ENCODE measurements at places on chromosomes 3 and 15.
A peak's percentile ranks its signal among the peaks of the same experiment; 100 is the strongest.

GRCh38 chr15:89492111-89492641, 4.2 kb downstream of the RHCG start:
- no peak for DNase-seq

GRCh38 chr15:90001062-90001682, at the start of gene ZNF710:
ZNF710 (plus strand) TSS chr15:90001324; CDS start chr15:90067138, 65,814 bp downstream.
- no peak for DNase-seq

DNA sequence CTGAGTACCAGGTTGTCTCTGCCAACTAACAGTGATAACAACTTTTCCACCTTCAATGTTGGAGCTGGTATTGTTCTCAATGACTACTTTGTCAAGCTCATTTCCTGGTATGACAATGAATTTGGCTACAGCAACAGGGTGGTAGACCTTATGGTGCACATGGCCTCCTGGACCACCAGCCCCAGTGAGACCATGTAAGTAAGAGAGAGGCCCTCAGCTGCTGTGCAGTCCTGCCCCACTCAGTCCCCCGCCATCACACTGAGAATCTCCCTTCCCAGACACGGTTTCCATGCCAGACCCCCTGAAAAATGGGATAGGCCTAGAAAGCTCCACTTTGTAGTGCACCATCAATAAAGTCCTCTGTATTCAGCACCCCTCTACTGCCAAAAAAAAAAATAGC, 56.1 kb downstream of the PIK3CB start:
- DNase-seq = no peak

GRCh38 chr3:105527535-105527934, 160.8 kb downstream of the ALCAM start:
- DNase-seq = no peak

GRCh38 chr3:107235193-107235927, 141.9 kb upstream of the CCDC54 start:
- DNase-seq = no peak

- DNase-seq = no peak
These were observed 477.1 kb downstream of the IGSF11 start for GRCh38 chr3:118557513-118557912.

DNA sequence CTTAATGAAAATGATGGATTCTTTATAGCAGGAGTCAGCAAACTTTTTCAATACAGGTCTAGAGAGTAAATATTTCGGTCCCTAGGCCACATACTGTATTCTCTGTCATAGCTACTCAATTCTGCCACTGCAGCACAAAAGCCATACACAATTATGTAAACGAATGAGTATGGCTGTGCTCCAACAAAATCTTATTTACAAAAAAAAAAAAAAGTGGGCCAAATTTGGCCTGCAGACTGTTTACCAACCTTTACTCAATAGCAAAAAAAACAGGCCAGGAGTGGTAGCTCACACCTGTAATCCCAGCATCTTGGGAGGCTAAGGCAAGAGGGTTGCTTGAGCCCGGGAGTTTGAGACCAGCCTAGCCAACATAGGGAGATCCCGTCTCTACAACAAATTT, 41.1 kb downstream of the TTBK2 start:
- DNase-seq = no peak

DNA sequence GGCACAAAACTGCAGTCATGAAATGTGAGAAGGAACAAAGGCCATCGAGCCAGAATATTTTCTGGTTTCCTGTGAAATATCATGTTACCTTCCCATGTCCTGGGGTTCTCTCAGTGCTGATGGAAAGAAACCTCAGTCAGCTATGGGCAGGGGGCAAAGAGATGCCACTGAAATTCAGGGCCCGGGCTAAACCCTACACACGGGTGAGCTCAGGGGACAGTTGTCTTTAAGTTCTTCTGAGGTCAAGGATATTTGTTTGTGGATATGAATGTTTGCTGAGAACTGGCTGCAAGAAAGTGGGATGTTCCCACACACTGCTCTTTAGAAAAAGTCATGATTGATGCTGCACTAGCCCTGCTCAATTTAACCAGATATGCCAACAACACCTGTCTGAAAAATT, 187.2 kb downstream of the MEX3B start:
- DNase-seq = no peak

DNA sequence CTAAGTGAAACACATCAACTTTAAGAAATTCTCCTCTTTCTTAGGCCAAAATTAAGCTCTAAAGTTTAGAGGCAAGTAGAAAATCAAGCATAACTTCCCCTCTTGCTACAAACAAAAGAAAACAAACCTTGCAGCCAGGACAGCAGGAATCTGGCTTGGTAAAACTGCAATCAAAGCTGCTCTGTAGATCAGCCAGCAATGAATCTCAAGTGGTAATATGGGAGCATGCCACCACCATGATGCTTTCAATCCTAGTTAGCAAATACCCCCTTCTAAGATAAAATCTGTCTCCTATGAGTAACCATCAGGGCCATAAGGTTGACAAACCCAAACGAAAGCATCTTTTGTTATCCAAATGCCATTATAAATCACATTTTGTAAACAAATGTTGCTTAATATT, 208.3 kb upstream of the PLSCR5 start:
- no peak for DNase-seq

DNA sequence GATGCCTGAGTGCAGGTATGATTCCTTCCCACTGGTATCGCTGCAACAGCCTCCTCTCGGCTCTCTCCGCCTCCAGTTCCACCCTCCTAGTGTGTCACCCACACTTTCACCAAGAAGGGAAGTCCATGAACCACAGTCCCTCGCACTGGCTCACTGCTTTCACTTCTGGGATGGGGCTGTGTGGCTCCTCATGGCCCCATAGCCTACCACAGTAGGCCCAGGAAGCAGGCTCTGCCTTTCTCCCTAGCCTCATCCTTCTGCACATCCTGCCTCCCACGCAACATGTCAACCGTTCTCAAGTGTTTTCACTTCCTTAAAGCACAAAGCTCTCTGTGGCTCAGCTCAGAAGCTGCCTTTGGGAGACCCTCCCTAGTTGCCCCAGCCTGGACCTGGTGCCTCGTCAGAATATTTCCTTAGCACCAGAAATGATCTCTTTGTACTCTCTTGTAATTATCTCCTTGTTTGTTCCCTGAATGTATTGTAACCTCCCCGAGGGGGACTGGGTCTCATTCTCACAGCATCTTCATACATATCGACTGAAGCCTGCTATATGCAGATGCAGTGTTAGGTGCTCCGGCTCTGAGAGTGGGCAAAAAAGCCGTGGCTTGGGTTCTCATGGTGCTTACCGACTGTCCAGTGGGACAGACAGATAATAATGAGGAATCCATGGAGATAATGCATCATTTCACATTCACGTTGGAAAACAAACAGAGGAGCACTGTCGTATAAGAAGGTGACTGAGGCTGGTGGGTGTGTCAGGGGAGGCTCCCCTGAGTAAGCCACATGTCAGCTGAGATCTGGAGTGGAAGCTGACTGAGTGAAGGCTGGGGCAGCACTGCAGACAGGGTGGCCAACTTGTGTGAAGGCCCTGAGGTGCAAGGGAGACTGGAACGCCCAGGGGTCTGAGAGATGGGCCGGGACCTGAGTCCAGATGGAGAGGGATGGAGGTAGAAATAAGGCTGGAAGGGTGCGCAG, 107.1 kb downstream of the DGKG start:
- DNase-seq = no peak

GRCh38 chr15:33678176-33678575, 290.1 kb upstream of the CHRM5 start:
- no peak for DNase-seq

DNA sequence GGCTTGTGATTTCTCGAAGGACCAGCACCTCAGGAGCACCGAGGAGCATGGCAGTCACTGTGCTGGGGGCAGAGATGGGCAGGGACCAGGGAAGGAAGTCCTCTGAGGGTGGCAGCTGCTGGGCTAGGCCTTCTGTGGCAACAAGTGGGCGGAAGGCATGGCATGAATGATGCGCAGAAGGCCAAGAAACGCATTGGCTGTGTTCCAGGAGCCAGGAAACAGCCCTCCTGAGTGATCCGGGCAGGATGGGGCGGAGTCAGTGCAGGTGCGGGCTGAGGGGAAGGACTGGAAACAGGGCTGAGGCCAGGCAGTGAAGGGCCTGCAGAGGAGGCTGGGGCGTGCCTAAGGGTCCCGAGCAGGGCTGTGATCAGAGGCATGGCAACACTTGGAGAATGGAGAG, 23.6 kb downstream of the MRPS11 start:
- DNase-seq = no peak

DNA sequence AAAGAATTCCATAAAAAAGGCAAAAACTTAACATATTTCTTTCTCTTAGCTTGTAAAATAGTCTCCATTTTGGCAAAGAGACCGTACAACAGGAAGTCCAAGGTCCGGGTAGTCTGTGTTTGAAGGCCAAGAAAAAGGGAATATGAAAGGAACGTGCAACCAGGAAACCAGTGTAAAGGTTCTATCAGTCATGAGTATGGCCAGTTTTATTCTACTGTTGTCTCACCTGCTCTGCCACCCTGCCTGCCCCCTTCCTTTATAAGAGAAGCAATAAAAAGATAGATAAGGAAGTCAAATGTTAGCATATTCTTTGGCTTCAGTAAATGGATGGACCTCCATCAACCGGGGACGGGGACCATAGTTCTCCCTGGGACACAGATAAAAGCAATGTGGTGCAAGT, 370.6 kb upstream of the ROBO2 start:
- no peak for DNase-seq

- no peak for DNase-seq
These were observed 45.5 kb upstream of the SLC41A3 start for GRCh38 chr3:126129398-126129891.

DNA sequence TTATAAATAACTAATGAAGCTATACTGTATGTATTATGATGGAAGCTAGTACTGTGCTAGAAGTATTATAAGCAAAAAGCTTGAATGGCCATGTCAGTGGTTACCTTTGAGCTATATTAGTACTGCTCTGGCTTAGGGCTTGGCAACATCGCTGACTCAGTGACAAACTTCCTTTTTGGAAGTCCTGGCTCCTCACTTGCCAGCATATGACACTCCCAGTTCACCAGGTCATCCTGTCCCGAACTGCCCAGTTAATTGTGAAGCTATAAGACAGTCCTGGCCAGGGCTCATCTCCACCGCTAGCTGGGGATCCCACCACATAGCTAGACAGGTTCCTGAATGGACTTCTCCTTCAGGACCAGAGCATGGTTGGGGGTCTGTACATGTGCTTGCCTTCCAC, 31.9 kb downstream of the RAB8B start:
- no peak for DNase-seq

GRCh38 chr3:12178091-12178820, 19.5 kb upstream of the TIMP4 start:
- no peak for DNase-seq

DNA sequence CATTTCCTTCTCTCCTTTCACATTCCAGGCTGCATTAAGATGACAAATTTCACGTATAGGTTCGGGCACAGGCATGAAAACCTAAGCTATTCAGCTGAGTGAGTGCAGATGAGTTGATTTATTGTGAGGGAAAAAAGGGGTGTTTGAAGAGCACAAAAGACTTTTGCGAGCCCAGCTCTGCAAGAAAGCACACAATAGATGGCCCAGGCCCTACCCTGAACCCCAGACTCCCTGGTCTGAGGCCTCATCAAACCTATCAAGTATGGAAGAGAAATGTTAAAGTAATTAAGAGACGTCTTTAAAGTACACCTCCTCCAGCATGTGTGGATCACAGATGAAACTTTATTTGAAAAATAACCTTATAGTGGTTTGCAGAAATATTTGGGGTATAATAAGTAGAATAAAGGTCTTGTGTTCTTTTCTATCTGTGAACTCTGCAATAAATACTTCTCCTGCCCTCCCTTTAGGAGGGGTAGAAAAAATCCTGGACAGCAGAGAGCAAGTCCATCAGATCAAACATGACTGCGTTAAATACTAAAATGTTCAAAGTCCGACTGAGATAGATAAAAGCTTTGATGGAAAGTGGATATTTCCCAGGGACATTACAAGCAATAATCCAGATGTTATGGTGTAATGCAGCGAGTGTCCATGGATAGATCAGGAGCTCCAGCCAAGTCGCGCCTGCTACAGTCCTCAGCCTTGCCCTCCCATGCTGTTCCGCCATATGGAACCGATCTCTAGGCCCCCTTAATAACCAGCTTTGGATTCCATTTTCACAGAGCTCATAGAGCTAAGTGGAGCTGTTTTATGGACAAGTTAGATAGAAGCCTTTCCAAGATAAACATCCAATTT, 121.5 kb downstream of the MCTP2 start:
- no peak for DNase-seq

GRCh38 chr15:29936353-29937049, 114.2 kb upstream of the TJP1 start:
- DNase-seq = no peak

GRCh38 chr15:73994912-73995622, 551 bp downstream of the PML start:
- no peak for DNase-seq

DNA sequence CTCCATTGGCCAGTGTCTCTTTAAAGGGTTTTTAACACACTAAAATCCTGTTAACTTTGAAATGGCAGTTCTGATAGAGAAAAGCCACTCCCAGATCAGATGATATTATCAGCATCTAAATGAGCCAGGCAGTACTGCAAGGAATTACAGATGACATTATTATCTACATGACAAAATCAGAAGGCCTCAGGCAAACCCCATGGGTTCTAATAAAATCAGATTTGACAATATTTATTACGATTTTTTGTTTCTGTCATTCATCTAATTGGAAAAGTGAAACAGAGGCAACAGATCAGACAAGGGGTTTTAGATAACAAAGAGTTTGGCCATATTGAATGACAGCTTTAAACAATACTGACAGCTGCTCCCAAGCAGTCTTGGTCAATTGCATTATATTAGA, 112.7 kb downstream of the FEZF2 start:
- no peak for DNase-seq

- DNase-seq = no peak
These were observed 17.5 kb downstream of the SLC12A8 start for GRCh38 chr3:125194849-125195601.

DNA sequence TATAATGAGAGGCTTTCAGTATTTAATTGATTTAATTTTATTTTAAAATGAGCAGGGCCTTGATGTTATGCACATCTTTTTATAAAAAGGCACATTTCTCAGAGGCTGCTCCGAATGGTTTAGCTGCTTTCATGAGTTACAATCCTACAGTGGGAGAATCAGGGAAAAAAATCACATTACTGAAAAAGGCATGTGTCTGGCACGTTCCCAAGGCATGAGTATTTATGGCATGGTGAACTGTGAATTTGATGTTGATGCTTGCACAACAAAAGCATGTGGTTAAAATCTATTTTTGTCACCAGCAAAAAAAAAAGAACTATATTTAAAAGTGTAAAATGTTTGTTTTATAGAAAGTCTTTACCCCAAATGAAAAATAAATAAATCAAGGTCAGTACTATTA, 485.2 kb upstream of the ROBO2 start:
- DNase-seq = peak; percentile 31

- DNase-seq = no peak
These were observed 193.1 kb downstream of the SHQ1 start for GRCh38 chr3:72655131-72655551.

DNA sequence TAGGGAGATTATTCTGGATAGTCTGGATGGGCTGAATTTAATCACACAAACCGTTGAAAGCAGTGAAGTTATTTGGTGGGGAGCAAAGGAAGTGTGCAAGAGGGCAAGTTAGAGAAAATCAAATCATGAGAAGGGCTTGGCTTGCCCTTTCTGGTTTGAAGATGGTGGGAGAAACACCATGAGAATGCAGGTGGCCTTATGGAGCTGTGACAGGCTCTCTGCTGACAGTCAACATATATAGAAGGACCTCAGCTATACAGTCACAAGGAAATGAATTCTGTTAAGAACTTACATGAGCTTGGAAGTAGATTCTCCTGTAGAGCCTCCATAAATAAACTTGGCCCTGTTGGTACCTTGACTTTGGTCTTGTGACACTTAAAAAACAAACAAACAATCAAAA, 72.3 kb downstream of the GMNC start:
- no peak for DNase-seq

- no peak for DNase-seq
These were observed 6.7 kb downstream of the KNSTRN start for GRCh38 chr15:40388941-40389823.

- DNase-seq = no peak
These were observed 117.1 kb upstream of the SMAD3 start for GRCh38 chr15:66948294-66948693.

All from amniotic stem cell (primary cell).